ENCODE measurements at places on chromosomes 5 and 9.

DNA sequence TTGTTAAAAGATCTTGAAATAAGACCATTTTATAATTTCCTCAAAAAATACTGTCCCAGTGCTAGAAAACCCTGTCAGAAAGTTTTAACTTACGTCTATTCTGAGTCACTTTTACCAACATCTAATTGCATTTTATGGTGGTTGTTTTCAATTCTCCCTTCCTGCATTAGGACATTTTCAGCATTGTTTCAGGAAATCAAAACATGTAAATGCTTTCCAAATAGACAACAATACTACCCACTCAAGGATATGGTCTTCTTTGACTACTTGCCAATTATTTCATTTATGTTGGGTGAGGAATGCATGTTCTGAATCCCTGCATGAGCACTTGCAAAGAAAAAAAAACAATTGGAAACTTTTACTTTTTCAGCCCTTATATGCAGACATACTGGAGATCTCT, 284.6 kb upstream of the PDE4D start:
- peak; percentile 11 for DNase-seq

GRCh38 chr5:1125030-1125357, 13.1 kb upstream of the SLC12A7 start:
- DNase-seq, result no peak

DNA sequence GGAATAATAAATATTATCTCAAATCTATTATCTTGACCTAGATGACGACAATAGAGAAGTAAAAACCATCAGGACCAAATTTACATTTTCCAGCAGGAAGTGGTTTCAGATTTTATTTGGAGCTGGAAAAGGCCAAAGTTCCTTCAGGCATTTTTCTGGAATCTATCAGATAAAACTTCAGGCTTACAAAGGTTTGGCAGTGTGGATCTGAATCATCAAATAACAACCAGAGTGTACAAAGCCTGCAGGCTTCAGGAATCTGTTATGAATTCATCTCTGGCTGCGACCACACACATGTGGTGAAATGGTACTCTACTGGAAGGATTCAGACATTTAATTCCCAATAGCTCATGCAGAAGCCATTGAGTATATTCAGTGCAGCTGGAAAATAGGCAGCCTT, 726.4 kb upstream of the GRAMD2B start:
- DNase-seq, result no peak

GRCh38 chr5:118984602-118985001, 3.7 kb downstream of the DTWD2 start:
- peak; percentile 9 for DNase-seq

DNA sequence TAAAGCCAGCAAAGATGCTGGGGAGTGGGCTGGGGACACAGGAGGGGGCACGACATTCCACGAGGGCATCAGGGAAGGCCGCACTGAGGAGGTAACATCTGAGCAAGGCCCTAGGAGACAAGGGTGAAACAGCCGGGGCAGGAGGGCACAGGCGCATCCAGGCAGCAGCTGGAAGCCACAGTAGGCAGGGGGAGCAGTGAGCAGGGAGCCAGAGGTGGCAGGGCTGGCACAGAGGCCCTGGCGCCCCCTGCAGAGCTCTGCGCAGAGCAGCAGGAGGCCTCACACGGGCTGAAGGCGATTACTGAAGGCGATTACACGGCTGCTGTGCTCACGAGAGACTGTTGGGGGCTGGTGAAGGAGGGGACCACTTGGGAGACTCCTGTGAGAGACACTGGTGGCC, 15.4 kb downstream of the LMAN2 start:
- peak; percentile 60 for DNase-seq

DNA sequence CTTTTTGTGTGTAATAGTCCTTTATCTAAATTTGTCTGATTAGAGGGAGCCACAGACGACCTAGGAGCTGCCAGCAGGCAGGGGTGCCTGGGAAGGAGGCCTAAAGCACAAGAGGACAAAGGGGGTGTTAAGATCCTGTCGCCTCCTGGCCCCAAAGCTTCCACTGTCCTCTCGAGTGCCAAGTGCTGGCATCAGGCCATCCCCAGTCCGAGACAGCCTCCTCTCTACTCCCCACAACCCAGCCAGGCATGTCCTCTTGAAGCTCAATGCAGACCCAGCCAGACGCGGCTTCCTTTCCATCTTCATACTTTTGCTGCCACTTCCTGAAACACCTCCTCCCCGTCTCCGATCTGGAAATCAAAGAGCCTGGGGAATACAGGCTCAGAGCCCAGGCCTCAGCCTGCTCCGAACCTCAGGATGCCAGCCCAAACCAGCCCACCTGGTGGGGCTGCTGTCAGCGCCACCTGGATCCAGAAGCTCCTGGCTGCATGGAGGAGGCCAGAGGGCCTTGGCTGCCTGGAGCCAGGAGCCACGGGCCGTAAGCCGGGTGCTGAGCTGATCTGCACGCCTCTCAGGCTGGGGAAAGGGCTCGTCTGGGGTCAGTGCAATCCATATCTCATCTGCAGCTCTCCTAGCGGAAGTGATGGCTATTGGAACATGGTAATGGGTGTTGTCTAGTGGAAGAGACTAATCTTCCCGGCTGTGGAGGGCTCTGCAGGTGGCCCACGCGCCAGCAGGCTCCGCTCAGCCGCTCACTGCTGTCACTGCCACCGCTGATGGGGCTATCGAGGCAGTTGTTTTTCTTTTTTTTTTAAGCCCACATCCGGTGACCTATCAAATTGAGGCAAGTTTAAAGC, 60.2 kb upstream of the FUBP3 start:
- DNase-seq, result no peak

DNA sequence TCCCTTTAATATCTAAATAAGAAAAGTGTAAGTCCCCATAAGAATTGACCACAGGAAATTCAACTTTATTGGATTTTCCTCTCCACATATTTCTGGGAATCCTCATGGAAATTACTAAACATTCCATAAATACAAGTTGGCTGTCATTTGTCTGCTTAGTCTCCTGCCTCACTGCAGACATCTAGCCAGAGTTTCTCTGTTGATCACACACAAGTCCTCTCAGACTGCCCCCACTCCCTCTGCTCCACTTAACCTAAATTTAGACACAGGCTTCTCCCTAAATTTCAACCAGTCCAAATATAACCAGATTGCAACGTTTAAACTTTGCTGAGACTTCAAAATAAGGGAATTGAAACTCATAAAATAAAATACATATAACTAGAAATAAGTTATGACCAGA, 982.1 kb downstream of the DTWD2 start:
- no peak for DNase-seq

- peak; percentile 76 for DNase-seq
These were observed 2.2 kb downstream of the HNRNPA0 start for GRCh38 chr5:137751869-137752491.

- no peak for DNase-seq
These were observed 12.9 kb downstream of the DYNC2I2 start for GRCh38 chr9:128643519-128644300.

GRCh38 chr9:114387680-114388356, at the start of gene AKNA:
AKNA (minus strand) TSS chr9:114387982; CDS start chr9:114381333, 6,649 bp downstream.
- peak; percentile 61 for DNase-seq

DNA sequence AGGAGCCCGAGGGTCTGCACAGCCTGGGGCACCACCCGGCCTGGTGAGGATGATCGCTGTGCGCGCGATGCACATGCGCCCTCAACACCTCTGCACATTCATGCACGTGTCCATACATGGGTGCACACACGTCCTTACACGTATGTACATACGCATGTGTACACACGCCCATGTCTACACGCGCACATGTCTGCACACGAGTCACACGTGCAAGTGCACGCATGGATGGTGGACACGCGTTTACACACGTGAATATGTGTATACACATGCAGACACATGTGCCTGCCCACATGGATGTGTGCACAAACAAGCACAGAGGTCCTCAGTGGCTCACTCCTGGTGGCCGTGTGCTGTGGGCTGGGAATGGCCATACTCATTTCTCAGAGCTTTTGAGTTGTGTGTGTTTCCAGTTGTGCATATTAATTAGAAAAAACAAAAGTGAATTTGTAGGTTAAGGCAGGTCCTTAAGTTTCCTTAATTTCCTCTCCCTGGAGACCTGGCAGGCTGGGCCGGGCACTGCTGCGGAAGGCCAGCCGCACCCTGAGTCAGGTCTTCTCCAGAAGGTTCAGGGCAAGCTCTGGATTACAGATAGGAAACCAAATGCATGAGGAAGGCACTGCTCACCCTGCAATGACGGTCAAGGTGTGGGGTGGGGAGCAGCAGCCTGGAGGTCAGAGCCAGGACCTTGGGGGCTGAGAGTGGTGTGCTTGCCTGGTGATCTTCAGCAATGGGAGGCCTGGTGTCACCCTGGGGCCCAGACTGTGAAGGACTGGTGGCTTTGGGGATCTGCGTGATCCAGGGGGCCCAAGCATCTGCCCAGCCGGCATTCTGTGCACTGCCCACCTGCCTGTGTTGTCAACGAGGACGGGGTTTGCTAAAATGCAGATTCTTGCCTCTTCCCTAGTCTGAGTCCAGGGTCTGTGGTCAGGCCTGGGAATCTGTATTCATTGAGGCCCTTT, 1.3 kb upstream of the RNU6ATAC start:
- no peak for DNase-seq

GRCh38 chr5:138662599-138662998, 87.4 kb upstream of the HSPA9 start:
- DNase-seq, result peak; percentile 32

- DNase-seq, result no peak
These were observed 159.2 kb downstream of the SNCAIP start for GRCh38 chr5:122471031-122471751.

DNA sequence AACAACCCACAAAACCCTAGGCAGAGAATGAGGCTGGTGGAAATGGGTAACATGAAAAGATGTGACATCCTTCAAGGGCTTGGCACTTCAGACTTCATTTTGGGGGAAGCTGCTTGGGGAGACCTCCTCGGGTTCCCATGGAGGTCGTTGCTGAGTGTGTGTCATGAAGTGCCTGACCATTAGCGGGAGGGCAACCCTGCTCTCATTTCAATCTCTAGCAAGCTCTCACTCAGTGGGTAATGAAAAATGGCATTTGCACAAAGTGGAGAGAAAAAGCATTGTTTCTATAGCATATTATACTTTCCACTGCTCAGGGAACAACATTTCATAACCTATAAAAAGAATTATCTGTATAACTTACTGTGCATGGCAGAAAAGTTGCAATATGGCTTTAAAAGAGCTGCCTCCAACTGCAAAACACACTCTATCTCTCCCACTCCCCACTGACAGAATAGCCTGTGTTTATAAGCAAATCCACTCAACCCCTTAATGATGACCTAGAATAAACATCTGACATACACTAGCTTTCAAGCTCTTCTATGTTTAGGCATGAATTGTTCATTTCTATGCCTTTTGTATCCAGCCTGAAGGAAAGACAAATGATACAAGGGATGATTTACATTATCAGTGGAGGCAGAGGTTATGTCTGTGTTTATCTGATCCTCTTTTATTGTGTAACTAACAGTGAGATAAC, 357.2 kb downstream of the ZSWIM6 start:
- no peak for DNase-seq

DNA sequence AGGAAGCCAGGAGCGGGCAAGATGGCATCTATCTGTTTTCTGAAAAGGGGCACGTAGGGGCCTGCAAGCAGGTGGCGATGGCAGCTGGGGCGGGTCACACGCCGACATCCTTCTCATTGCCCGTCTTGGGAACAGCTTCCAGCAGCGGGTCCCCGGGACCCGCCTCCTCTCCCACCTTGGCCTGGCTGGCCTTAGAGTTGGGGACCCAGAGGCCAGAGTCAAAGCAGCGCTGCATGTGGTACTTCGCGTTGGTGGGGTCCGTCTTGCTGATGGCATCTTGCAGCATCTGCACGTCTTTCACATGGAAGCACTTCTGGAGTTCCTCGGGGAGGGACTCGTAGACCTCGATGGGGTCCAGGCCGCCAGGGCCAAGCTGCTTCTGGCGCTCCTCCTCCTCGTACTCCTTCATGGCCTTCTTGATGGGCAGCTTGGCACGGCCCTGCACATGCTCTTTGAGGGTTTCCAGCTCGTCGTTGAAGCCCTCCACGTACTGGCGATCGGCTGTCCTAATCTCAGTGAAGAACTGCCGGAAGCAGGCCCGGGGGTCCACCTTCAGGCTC, 127.6 kb upstream of the CLINT1 start:
- DNase-seq, result no peak

DNA sequence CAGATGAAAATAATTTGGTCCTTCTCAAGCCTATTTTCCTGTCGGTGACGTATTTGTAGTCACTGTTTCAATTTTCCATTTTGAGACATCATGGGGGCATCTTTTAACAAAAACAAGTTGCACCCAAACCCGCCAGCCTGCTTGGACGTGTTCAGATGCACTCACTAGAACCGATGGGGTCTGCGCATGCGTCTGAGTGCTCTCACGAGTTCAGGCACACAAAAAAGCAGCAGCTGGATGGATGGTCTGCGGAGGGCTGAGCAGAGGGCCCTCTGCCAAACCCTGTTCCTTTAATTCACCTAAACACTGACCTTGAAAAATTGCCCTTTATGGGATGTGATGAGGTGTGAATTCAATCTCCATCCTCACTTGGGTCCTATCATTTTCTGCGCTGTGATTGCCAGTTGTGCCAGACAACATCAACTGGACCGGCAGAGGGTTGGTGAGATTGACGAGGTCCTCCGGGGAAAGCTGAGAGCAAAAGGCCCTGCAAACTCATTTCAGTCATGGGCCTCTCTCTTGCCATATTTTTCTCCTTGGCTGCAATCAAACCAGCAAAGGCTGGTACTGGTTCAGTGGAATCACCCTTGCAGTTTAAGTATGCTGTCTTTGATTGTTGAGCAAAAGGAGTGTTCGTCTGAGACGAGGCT, 251.9 kb downstream of the NFIB start:
- no peak for DNase-seq

- DNase-seq, result peak; percentile 25
These were observed 755 bp downstream of the CDKN2B start for GRCh38 chr9:22008384-22008716.

- no peak for DNase-seq
These were observed 230.7 kb downstream of the DEPDC1B start for GRCh38 chr5:60469286-60469685.

GRCh38 chr5:172556971-172557461, 84.0 kb upstream of the NEURL1B start:
- no peak for DNase-seq

DNA sequence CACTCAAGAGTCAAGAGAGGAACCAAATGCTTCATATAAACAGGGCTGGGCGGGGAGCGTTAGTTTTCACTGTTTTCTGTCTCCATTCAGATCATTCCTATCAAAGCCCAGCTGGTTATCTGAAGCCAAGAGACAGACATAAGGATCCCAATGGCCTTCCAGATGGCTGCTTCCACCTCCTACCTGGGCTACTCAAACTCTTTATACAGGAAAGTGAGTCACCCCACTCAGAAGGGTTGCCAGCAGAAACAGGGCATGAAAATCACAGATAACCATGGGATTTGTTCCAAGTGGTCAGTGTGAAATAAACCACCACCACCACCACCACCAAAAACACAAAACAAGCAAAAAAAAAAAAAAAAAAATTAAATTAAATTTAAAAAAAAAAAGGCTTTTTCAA, 5.5 kb downstream of the PRSS3 start:
- no peak for DNase-seq

- no peak for DNase-seq
These were observed 43.1 kb upstream of the FCN2 start for GRCh38 chr9:134837529-134837928.

GRCh38 chr9:14967450-14968321, 57.5 kb upstream of the FREM1 start:
- DNase-seq, result no peak

Measured in suppressor macrophage treated with lipopolysaccharide for 4 hours (primary cell).